ENCODE measurements at places on chromosomes 3 and 15.

DNA sequence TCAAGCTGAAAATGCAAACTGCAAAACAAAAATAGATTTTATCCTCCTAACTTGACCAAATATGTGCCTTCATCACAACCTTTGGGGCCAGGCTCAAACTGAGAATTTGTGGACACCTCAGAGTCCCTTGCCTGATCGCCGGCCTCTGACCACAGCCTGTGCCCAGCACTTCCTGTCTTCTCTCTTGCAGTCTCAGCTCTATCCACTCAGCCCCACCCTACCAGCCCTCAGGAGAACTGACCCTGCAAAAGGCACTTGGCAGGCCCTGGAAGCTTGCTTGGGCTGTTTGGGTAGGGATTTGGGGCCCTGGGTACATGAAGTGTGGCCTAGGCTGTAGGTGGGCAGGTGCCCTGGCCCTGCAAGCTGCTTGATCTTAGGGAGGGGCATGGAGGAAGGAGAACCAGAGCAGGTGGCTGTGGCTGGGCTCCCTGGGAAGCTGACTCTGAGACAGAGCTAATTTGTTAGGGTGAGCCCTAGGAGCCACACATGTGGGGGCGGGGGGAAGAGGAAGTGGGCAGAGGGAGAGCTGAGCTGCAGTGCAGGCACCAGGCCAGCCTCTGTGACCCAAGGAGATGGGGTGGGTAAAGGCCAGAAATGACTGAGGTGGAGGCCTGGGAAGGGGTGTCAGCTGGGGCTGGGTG is 8.6 kb downstream of the CLEC3B start:
- ATAC-seq = no peak

DNA sequence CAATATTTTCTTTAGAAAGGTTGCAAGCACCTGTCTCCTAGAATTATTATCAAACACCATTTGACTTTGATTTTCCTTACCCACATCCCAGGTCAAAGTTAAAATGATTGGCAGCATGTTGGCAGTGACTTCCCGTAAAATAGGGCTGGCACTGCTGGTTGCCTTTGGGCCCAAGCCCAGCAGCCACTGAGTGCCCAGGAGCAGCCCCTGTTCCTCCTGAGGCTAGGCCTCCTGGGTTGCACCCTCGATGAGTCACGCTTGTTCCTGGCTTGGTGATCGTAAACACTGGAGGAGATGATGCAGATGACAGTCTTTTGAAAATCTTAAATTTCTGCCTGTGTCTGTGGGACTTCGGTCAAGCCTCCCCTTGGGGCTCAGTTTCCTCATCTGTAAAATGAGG is 290.0 kb downstream of the TLE3 start:
- ATAC-seq = no peak

- ATAC-seq = peak; percentile 21
Observed at GRCh38 chr15:77228828-77229227, 157.9 kb upstream of the TSPAN3 start.

- ATAC-seq = no peak
Observed at GRCh38 chr15:66751579-66751978, 49.5 kb downstream of the SMAD6 start.

- ATAC-seq = no peak
Observed at GRCh38 chr3:193978486-193978885, 157.5 kb upstream of the HES1 start.

GRCh38 chr3:87426918-87427317 is 150.5 kb upstream of the POU1F1 start:
- ATAC-seq = no peak

DNA sequence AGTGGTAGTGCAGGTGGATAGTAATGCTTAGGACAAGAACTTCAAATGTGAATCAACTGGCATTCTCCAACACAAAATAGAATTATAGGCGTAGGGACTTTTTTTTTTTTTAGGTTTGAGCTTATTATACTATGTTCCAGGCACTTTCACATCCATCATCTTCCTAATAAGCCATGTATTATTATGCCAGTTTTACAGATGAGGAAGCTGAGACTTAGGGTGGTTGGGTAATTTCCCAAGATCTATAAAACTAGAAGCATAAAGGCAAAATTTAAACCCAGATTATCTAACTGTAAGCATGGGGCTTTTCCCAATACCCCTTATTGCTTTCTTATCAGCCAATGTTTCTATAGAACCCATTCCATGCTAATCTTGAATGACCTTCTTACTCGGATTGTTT is 75.1 kb upstream of the ETV5 start:
- ATAC-seq = no peak

- ATAC-seq = no peak
Observed at GRCh38 chr3:160754371-160754854, 1.6 kb upstream of the PPM1L start.

GRCh38 chr3:120181632-120182031 is 87.4 kb upstream of the GSK3B start:
- ATAC-seq = no peak

- ATAC-seq = peak; percentile 67
Observed at GRCh38 chr3:5022187-5022965, 43.1 kb downstream of the BHLHE40 start.

- no peak for ATAC-seq
Observed at GRCh38 chr15:40347559-40348473, 3.0 kb upstream of the PHGR1 start.

GRCh38 chr15:88238618-88239430 is 17.7 kb downstream of the NTRK3 start:
- ATAC-seq = no peak

GRCh38 chr3:48013288-48013980 is 2.8 kb downstream of the MAP4 start:
- ATAC-seq = peak; percentile 75

- ATAC-seq = no peak
Observed at GRCh38 chr3:31777887-31778286, 203.2 kb downstream of the OSBPL10 start.

DNA sequence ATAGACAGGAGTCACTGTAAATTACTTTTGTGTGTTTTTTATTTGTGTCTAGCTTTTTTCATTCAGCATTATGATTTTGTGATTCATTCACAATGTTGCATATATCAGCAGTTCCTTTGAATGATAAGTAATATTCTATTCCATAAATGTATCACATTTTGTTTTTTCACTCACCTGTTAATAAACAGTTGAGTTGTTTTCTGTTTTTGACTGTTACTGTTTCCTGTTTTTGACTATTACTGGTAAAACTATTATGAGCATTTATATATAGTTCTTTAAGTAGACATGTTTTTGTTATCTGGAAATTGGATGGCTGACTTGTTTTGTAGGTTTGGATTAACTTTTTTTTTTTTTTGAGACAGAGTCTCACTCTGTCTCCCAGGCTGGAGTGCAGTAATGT is 138.4 kb downstream of the RSRC1 start:
- ATAC-seq = peak; percentile 32

GRCh38 chr15:53869044-53869805 is 109.0 kb upstream of the UNC13C start:
- no peak for ATAC-seq

DNA sequence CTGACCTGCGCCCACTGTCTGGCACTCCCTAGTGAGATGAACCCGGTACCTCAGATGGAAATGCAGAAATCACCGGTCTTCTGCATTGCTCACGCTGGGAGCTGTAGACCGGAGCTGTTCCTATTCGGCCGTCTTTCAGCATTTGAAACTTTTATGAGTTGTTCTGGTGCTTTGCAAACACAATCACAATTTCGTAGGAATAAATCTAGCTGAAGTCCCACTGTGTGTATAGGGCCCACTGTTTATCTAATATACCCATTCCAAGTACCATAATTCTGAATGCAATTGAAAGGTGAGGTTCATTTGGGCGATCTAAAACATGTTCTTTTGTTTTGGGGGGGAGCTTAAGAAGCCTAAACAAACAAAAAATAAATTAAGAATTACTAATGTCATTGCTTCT is 572.1 kb downstream of the FGF12 start:
- ATAC-seq = no peak

DNA sequence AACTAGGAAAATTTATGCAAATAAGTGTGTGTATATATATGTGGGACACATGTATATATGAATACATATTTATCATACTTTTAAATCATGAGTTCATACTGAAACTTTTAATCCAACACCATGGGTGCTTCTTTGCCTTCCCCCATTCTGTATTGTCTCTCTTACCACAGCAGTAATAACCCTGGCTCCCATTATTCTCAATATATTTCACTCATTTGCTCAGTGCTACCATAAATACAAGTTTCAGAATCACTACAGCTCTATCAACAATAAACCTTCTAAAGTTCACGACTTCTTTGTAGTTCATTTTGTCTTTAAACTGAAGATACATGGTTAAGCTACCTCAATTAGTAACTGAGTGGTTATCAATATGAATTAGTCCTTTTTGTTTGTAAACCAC is 82.2 kb downstream of the PCCB start:
- peak; percentile 24 for ATAC-seq

- no peak for ATAC-seq
Observed at GRCh38 chr3:85303156-85303555, 344.4 kb downstream of the CADM2 start.

GRCh38 chr3:130850044-130850797 is 43.7 kb upstream of the ATP2C1 start:
- peak; percentile 96 for ATAC-seq

GRCh38 chr15:66692391-66692790 is 9.6 kb upstream of the SMAD6 start:
- ATAC-seq = no peak

GRCh38 chr3:150059241-150059640 is 88.5 kb upstream of the PFN2 start:
- no peak for ATAC-seq

DNA sequence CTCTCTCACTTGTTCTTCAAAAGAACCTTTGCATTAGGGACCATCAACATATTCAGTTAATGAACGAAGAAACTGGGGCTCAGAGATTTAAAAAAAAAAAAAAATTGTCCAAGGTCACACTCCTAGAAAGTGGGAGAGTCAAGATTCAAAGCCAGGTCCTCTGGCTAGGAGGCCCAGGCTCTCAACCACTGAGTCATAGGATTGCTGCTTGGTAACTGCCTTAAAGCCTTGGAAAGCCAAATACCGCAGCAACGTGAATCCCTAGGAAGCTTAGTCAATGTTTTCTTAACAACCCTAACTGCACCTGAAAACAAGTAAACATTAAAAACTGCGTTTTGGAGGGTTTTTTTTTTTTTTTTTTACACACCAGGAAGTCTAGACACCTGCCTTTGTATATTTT is 156.8 kb downstream of the WNT5A start:
- no peak for ATAC-seq

GRCh38 chr15:22960556-22960955 is 19.6 kb downstream of the CYFIP1 start:
- no peak for ATAC-seq

DNA sequence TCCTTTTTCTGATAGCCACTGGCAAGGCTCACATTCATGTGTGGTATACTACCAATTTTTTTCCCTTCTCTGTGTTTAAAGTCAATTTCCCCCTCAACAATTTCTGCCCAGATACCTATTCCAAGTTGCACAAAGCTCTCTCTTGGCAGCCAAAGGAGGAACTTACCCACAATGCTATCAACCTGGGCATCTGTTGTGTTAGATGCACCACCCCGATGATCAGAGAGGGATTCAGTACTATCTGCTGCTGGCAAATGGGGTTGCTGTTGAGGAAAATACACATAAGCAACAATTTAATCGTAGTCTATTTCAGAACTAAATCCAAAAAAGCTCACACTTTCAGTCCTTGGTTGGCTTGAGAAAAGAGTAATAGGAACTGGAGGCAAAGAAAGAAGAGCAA is 46.1 kb downstream of the AAGAB start:
- ATAC-seq = no peak

GRCh38 chr3:94996743-94997142 is 933.9 kb downstream of the NSUN3 start:
- no peak for ATAC-seq

DNA sequence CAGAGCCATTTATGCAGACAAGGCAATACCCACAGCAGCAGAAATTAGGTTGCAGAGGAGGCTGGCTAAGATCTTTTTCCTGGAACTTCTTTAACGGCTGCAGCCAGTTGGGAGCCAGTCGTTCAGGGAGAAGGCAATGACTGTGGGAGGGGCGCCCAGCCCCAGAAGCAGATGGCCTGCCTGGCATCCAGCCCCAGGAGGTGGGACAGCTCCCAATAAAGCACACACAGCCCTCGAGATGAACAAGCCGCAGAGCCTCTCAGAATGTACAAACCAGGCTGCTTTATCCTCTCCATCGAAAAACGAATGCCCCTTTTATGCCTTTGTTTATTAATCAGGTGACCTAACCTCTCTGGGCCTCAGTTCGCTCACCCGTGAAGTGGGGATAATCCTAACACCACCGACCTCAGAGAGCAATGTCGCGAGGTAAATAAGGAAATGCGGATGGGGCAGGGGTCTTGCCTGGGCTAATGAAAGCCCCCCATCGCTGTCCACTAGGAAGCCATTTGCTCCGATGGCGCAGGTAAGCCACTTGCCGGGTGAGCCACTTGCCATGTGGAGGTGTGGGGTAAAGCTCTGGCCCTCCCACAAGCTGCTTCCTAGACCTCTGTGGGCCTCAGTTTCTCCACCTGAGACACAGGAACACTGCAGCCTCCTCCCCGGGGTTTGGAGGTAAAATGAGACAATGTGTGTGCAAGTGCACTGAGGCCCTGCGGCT is 35.8 kb downstream of the MGLL start:
- no peak for ATAC-seq

GRCh38 chr3:124209426-124209825 is 217.5 kb upstream of the ROPN1 start:
- no peak for ATAC-seq

DNA sequence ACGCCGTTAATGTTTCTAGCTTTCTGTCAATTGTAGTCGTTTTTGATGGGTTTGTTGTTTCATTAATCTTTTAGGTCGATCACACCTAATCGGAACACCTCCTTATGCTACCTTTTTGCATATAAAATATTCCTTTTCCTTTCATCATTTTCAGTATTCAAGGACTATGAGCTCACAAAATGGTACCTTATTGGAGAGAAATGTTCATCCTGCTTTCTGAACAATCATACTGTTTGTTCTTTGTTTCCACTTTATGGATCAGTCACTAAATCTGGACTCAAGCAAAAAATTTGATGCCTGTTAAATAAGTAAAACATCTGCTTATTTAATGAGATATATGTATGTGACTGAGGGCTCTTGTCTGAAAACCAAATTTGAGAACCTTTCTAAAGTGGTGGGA is 1.1 kb downstream of the KIF15 start:
- no peak for ATAC-seq

- no peak for ATAC-seq
Observed at GRCh38 chr15:101570241-101570640, 80.7 kb upstream of the PCSK6 start.

Data from activated CD4-positive, CD25-positive, alpha-beta regulatory T cell treated with anti-CD3 and anti-CD28 coated beads, Interleukin-2, amount 50 U/mL, for 24 hours (primary cell).